ENCODE measurements at places on chromosomes 5 and 9. TPM values are rescaled to one million over a fixed set of nuclear protein-coding genes. Genes with fewer than 3 reads are reported as not detected.

DNA sequence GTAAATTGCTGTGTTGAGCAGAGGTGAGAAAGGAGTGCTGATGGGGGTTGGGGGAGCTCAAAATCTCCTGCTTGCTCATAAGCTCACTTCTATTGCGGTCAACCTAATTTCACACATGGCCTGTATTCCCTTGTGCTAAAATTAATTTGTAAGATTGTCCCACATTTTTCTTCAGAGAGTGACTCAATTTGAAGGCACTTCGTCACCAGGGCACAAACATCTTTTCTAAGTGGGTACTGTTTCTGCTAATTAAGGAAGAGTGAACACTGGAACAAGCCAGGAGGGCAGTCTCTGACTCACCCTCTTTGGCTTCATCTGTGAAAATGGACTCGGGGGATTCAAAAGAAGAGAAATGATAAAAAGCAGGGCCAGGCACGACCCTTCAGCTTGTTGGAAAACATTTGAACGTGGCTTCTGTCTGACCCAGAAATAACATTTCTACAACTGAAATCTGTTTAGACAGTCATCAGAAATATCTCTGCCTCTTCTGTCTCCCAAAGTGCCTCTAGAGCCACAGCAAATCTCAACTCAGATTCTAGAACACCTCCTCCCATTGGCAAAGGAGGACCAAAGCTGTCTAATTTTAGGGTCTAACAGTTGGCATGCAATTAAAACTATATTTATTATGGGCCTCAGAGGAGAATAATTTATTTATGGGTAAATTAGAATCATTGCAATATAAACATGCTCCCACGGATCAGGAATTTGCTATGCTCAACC lies 49.8 kb downstream of the FEM1C start:
- H3K36me3 ChIP-seq = no peaks in the 10 kb centered on the region
- H3K27ac ChIP-seq = no peak overlapping the region
- no peak for DNase-seq
- H3K4me3 ChIP-seq = no peak overlapping the region
- no peaks in the 10 kb centered on the region for H3K27me3 ChIP-seq
- no peaks in the 10 kb centered on the region for H3K4me1 ChIP-seq

DNA sequence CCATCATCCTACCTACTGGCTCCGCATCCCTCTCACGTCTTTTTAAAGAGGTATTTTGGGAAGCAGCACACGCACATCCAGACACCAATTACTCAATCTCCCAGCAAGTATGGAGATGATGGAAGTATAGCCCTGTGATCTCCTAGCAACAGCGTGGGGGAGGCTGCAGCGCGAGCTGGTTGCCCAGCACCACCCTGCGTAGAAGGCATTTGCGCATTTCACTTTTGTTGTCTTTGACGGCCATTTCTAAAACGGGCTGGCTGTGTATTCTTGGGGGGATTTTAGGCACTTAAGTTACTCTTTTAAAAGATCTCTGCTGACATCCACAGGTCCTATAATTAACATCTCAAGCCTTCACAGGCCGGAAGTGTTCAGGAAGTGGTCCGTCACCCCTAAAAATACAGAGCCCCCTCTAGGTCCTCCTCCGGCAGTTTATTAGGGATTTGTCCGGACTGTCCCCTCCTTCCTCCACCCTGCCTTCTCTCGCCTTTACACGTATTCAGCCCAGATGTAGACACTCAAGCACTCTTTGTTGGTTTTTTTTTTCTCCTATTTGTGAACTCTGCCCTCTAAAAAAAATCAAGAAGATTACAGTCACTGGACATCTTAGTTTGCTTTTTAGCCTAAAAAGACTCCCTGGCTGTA lies 371.4 kb downstream of the NTRK2 start:
- no peaks in the 10 kb centered on the region for H3K27me3 ChIP-seq
- H3K4me3 ChIP-seq = no peak overlapping the region
- H3K36me3 ChIP-seq = no peaks in the 10 kb centered on the region
- DNase-seq = no peak
- H3K4me1 ChIP-seq = no peaks in the 10 kb centered on the region

GRCh38 chr5:180915924-180916323 lies 17.0 kb downstream of the BTNL8 start:
- H3K27ac ChIP-seq = no peak overlapping the region
- no peaks in the 10 kb centered on the region for H3K27me3 ChIP-seq
- H3K4me3 ChIP-seq = no peak overlapping the region
- DNase-seq = no peak
- H3K36me3 ChIP-seq = no peaks in the 10 kb centered on the region

- DNase-seq = no peak
- H3K36me3 ChIP-seq = no peaks in the 10 kb centered on the region
Measured at GRCh38 chr5:160837211-160837610, 14.8 kb downstream of the ATP10B start.

- H3K27ac ChIP-seq = peak overlapping the region; percentile 22
- H3K4me3 ChIP-seq = no peak overlapping the region
- DNase-seq = no peak
- H3K36me3 ChIP-seq = no peaks in the 10 kb centered on the region
Measured at GRCh38 chr5:179994583-179995323, 76.8 kb downstream of the RNF130 start.

- DNase-seq = no peak
- H3K27me3 ChIP-seq = no peaks in the 10 kb centered on the region
- H3K4me3 ChIP-seq = no peak overlapping the region
- no peaks in the 10 kb centered on the region for H3K36me3 ChIP-seq
- H3K4me1 ChIP-seq = no peaks in the 10 kb centered on the region
Measured at GRCh38 chr5:115898656-115899055, 56.9 kb downstream of the AP3S1 start.

DNA sequence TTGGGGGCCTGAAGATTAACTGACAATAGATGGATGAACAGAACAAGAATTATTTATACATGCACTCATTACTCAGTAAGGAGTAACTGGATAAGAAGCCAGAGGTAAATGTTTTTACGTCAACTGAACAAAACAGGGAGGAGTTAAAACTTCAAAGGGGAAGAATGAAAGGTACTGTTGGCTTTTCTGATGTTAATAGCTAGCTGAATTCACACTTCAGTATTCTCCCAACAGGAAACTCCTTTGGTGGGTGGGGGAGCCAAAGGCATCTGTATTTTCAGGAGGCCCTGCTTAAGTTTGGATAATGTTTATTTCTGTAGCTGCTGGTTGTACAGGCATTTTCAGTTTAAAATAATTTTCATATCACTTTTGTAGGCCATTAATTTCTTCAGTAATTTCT lies 23.2 kb upstream of the RFK start:
- H3K27ac ChIP-seq = no peak overlapping the region
- no peaks in the 10 kb centered on the region for H3K36me3 ChIP-seq
- H3K4me3 ChIP-seq = no peak overlapping the region
- no peak for DNase-seq
- peaks cover 6% of the 10 kb centered on the region for H3K4me1 ChIP-seq

DNA sequence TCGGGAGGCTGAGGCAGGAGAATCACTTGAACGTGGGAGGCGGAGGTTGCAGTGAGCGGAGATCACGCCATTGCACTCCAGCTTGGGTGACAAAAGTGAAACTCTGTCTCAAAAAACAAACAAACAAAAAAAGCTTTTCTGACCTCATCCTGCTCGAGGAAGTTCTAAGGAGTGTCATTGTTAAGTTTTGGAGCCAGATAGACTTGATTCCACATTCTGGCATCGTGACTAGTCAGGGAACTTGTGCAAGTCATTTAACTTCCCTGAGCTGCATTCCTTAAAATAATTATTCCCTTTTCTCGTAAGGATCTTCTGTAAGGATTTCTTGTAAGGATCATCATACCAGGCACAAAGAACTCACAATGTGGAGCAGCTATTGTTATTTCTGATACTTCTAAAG lies 26.2 kb downstream of the SNX24 start:
- H3K4me1 ChIP-seq = no peaks in the 10 kb centered on the region
- no peak for DNase-seq
- no peak overlapping the region for H3K4me3 ChIP-seq
- H3K36me3 ChIP-seq = no peaks in the 10 kb centered on the region
- no peak overlapping the region for H3K27ac ChIP-seq
- H3K27me3 ChIP-seq = no peaks in the 10 kb centered on the region

- no peaks in the 10 kb centered on the region for H3K27me3 ChIP-seq
- H3K27ac ChIP-seq = no peak overlapping the region
- no peaks in the 10 kb centered on the region for H3K36me3 ChIP-seq
- no peak overlapping the region for H3K4me3 ChIP-seq
Measured at GRCh38 chr5:6818594-6819511, 105.6 kb downstream of the TENT4A start.

- no peaks in the 10 kb centered on the region for H3K4me1 ChIP-seq
- peaks cover 1% of the 10 kb centered on the region for H3K36me3 ChIP-seq
- H3K4me3 ChIP-seq = no peak overlapping the region
- peak; percentile 80 for DNase-seq
- H3K27me3 ChIP-seq = no peaks in the 10 kb centered on the region
Measured at GRCh38 chr5:72328172-72328571, 8.0 kb downstream of the PTCD2 start.

DNA sequence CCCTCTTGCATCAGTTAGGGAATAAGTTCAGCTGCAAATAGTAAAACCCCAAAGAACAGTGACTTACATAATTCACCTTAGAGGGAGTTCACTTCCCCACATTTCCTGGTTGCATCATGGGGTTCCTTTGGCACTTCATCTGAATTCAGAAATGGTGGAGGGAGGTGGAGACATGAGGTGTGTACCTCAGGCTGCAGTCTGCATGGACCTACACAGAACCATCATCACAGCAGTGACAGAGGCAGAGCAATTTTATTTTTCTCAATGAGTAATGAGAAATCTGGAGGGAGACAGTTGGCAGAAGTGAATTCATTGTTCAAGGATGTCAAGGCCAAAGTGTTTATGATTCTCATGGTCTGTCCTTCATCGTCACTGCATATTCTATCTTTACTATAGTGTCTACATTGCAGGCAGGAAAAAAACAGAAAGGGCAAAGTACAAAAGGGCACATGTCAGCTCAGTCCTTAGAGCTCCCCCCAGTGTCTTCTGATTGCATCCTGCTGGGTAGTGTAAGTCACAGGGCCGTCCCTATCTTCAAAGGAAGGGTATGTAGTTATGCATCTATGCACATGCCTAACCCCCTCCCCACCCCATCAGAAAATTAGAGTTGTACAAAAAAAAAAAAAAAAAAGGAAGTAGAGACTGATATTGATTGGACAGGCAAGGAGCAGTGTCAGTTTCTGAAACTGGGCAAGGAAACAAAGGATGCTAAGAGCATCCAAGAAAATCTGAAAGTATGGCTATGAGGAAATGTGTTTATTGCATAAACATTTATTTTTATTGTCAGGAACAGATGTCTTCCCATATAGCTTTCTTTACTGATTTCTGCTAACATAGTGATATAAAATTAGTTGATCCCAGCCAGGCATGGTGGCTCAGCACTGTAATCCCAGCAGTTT lies 132.7 kb upstream of the APC start:
- H3K27ac ChIP-seq = no peak overlapping the region
- no peaks in the 10 kb centered on the region for H3K27me3 ChIP-seq
- no peaks in the 10 kb centered on the region for H3K36me3 ChIP-seq

GRCh38 chr9:127447416-127448111 lies 3.6 kb downstream of the RPL12 start:
- peaks cover 26% of the 10 kb centered on the region for H3K36me3 ChIP-seq
- H3K4me1 ChIP-seq = no peaks in the 10 kb centered on the region
- H3K27me3 ChIP-seq = no peaks in the 10 kb centered on the region
- no peak overlapping the region for H3K4me3 ChIP-seq

GRCh38 chr5:86523718-86524117 lies 94.0 kb upstream of the COX7C start:
- DNase-seq = no peak
- H3K4me1 ChIP-seq = no peaks in the 10 kb centered on the region
- H3K27me3 ChIP-seq = no peaks in the 10 kb centered on the region
- H3K36me3 ChIP-seq = no peaks in the 10 kb centered on the region
- no peak overlapping the region for H3K27ac ChIP-seq

DNA sequence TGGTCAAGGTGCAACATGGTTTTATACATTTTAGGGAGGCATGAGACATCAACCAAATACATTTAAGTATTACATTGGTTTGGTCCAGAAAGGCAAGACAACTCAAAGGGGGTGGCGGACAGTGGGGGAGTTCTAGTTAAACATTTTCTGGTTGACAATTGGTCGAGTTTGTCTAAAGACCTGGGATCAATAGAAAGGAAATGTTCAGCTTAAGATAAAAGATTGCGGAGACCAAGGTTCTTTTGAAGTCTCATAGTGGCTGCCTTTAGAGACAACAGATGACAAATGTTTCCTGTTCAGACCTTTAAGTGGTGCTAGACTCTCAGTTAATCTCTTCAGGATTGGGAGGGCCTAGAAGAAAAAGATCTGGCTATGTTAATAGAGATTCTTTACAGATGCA lies 47.7 kb upstream of the TTC39B start:
- H3K27me3 ChIP-seq = no peaks in the 10 kb centered on the region
- no peak overlapping the region for H3K4me3 ChIP-seq

GRCh38 chr5:149141957-149142851 lies 911 bp downstream of the ABLIM3 start:
- no peaks in the 10 kb centered on the region for H3K36me3 ChIP-seq
- peak; percentile 81 for DNase-seq
- peaks cover 17% of the 10 kb centered on the region for H3K4me1 ChIP-seq
- H3K4me3 ChIP-seq = peak overlapping the region; percentile 72
- no peaks in the 10 kb centered on the region for H3K27me3 ChIP-seq

DNA sequence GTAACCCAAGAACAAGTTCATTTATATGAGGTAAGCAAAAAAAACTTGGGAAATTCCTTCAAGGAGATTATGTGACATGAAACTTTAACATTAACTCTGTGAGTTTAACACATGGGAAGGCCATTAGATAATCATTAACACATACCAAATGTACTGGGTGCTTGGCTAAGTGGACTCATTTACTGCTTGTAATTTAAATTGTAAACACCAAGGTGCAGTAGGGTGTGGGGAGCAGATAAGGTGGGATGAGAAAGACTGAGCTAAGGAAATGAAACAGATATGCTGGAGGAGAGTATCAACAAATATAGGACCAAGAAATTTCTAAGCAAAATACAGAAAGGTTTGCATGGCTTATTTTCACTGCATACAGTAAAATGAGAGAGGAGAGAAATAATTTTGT lies 2384.8 kb upstream of the ACO1 start:
- no peak overlapping the region for H3K27ac ChIP-seq
- H3K36me3 ChIP-seq = no peaks in the 10 kb centered on the region
- H3K4me1 ChIP-seq = no peaks in the 10 kb centered on the region

GRCh38 chr9:116504081-116504480 lies 183.0 kb upstream of the TRIM32 start:
- no peaks in the 10 kb centered on the region for H3K27me3 ChIP-seq
- H3K27ac ChIP-seq = no peak overlapping the region
- no peak overlapping the region for H3K4me3 ChIP-seq
- no peaks in the 10 kb centered on the region for H3K36me3 ChIP-seq
- no peak for DNase-seq
- no peaks in the 10 kb centered on the region for H3K4me1 ChIP-seq

GRCh38 chr5:98360548-98360947 lies 412.9 kb upstream of the RGMB start:
- no peaks in the 10 kb centered on the region for H3K36me3 ChIP-seq
- H3K4me3 ChIP-seq = no peak overlapping the region
- no peak overlapping the region for H3K27ac ChIP-seq
- H3K27me3 ChIP-seq = no peaks in the 10 kb centered on the region

GRCh38 chr5:77358255-77359205 lies 133.6 kb downstream of the WDR41 start:
- H3K27ac ChIP-seq = no peak overlapping the region
- no peak for DNase-seq
- H3K4me1 ChIP-seq = no peaks in the 10 kb centered on the region

- H3K27me3 ChIP-seq = no peaks in the 10 kb centered on the region
- H3K27ac ChIP-seq = no peak overlapping the region
- H3K36me3 ChIP-seq = no peaks in the 10 kb centered on the region
- no peak overlapping the region for H3K4me3 ChIP-seq
- no peaks in the 10 kb centered on the region for H3K4me1 ChIP-seq
- no peak for DNase-seq
Measured at GRCh38 chr5:117144086-117144485, 569.5 kb upstream of the SEMA6A start.

Gene PCDHA3
- 0.07 TPM for total RNA-seq

Gene PCDHGA7
- 0.66 TPM for total RNA-seq

Gene CNTFR
- total RNA-seq = 1.7 TPM

Gene LRRC19
- total RNA-seq = 1.0 TPM

Gene ACTBL2
- total RNA-seq = not detected

Gene GTF3C4
- total RNA-seq = 4.6 TPM

Measured in right lobe of liver (tissue), 6 donors.